ENCODE measurements at places on chromosomes 12 and 14. TPM values are rescaled to one million over a fixed set of nuclear protein-coding genes. Genes with fewer than 3 reads are reported as not detected.
A peak's percentile ranks its signal among the peaks of the same experiment; 100 is the strongest.

DNA sequence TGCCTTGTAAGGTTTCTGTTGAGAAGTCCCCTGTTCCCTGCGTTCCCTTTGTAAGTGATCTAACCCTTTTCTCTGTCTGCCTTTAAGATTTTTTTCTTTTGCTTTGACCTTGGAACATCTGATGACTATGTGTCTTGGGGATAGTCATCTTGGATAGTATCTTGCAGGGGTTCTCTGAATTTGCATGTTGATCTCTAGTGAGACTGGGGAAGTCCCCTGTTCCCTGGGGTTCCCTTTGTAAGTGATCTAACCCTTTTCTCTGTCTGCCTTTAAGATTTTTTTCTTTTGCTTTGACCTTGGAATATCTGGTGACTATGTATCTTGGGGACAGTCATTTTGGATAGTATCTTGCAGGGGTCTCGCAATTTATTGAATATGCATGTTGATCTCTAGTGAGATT lies 38.2 kb upstream of the TMX1 start:
- no peak for DNase-seq

The ARF3 gene
- total RNA-seq: 51.9 TPM

- no peak for DNase-seq
These were observed 55.8 kb downstream of the SRRM4 start for GRCh38 chr12:119036878-119037825.

The SLC25A21 gene
- total RNA-seq: 0.29 TPM

DNA sequence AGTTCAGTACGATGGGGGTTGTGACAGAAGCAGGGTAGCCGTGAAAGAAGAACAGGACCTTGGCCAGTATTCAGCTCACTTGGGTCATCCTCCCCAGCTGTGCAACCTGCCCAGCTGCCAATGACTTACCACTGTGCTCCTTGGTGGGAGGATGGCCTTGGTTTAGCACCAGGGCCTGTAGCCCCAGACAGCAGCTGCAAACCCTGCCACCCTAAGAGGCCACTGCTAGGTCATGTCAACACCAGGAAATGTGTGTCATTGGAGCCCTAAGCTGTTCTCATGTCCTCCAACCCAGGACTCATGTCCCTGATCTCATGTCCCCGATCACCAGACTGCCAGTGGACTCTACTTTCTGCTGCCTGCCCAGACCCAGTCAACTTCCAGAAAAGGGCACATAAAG lies 3.0 kb upstream of the CRACR2A start:
- no peak for DNase-seq

The RARG gene
- total RNA-seq: 46.6 TPM

The RDH16 gene
- under 0.01 TPM for total RNA-seq

The CMA1 gene
- total RNA-seq: not detected

GRCh38 chr12:42660968-42661937 lies 71.7 kb upstream of the PRICKLE1 start:
- no peak for DNase-seq

The AQP2 gene
- total RNA-seq: not detected

GRCh38 chr12:131365821-131366260 lies 345.0 kb upstream of the SFSWAP start:
- no peak for DNase-seq

The HOXC6 gene
- 5.6 TPM for total RNA-seq

DNA sequence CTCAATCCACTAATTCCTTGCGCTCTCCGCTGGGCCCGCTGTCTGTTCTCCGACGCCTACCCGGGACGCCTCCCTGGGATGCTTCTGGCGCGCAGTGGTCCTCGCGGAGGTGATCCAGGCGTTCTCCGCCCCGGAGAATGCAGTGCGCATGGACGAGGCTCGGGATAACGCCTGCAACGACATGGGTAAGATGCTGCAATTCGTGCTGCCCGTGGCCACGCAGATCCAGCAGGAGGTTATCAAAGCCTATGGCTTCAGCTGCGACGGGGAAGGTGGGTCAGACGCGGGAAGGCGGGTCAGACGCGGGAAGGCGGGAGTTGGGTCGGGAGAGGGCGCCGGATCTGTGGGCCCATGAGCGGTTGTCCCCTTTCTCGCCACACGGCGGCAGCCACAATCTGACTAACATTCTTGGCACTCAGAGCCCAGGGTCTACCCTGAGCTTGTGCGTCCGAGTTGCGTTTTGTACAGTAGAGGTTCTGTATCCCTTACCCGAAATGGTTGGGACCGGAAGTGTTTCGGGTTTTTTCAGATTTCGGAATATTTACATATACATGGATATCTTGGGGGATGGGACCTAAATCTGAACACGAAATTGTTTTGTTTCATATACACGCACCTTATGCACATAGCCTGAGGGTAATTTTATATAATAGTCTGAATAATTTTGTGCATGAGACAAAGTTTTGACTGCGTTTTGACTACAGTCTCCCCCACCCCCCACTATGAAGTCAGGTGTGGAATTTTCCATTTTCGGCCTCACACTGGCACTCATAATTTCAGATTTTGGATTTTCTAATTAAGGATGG lies 762 bp downstream of the C12orf57 start:
- peak; percentile 98 for DNase-seq

- no peak for DNase-seq
These were observed 610 bp upstream of the NUDT14 start for GRCh38 chr14:105181549-105182295.

The NRXN3 gene
- 1.8 TPM for total RNA-seq

The PLD4 gene
- not detected for total RNA-seq

The BICD1 gene
- total RNA-seq: 17.7 TPM

DNA sequence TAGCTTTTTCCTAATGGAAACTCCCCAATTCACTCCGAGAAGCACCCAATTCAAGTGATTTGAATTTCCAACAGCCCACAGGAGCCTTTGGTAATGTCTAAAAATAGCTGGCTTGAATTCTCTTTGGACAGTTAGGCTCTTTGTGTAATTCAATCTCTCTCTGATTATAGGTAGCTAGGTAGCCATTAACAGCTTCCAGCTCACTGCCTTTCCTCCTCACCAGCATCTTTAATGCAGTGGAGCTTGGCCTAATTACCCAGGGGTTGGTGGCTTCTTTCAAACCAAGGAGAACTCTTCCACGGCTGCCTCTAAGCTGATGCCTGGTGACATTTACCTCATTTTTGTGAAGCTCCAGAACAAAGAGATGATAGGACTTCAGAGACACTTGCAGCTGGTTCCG lies 86.4 kb downstream of the WSCD2 start:
- no peak for DNase-seq

DNA sequence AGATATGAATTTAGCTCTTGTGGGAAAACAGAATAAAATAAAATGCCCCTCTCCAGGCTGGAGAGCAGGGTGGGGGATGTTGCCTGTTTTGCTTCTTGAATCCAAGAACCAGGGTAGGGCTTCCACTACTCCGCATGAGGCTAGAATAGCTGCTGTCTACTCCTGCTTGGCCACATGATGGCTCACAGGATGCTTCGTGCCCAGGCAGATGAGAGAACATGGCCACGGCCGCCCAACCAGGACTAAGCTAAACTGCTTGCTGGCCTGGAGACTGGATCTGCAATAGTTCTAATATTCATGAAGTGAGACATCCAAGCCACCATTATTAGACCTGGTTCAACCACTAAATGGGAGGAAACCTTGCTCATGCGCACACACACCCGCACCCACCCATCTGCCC lies 122.2 kb upstream of the METAP2 start:
- DNase-seq: peak; percentile 73

GRCh38 chr12:115335048-115335447 lies 651.1 kb upstream of the TBX3 start:
- no peak for DNase-seq

DNA sequence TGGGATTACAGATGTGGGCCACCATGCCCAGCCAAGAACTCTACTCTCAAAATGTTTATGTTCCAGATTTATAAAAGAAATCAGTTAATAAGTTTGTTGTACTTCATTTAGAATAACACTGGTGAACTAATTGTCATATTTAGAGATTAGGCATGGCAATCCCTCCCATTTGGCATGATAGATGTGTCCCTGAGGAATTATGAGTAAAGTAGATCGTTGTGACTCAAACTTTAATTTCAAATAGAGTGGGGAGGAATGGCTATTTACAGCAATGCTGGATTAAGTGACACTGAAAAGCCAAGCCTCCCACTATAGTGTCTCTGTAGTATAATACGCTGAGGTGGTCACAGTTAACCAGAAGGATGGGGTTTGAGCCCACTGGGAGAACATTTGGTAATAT lies 39.3 kb upstream of the RTRAF start:
- DNase-seq: peak; percentile 58

The HCAR3 gene
- total RNA-seq: not detected

- DNase-seq: no peak
These were observed 1290.1 kb downstream of the AACS start for GRCh38 chr12:126355346-126355745.

The SLC6A15 gene
- total RNA-seq: under 0.01 TPM

The IL22 gene
- not detected for total RNA-seq

- no peak for DNase-seq
These were observed 108.9 kb downstream of the TRAFD1 start for GRCh38 chr12:112234303-112234702.

DNA sequence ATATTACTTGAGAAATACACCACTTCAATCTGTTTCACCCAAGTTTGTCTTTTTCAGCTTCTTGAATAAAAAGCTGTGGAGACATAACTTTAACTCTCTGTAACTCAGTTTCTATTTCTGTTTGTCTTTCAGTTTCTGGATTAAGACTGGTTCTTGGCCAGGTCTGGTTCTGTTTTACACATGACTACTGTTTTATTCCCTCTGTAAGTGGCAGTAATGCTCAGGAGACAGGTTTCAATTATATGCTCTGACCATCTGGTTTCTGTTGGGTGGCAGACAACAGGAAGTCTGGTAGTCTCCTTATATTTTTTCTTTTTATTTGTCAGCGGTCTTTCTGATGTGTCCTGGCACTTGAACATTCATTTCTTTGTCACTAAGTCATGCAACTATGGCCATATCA lies 102.9 kb downstream of the RPS29 start:
- DNase-seq: no peak

The MYF6 gene
- not detected for total RNA-seq

DNA sequence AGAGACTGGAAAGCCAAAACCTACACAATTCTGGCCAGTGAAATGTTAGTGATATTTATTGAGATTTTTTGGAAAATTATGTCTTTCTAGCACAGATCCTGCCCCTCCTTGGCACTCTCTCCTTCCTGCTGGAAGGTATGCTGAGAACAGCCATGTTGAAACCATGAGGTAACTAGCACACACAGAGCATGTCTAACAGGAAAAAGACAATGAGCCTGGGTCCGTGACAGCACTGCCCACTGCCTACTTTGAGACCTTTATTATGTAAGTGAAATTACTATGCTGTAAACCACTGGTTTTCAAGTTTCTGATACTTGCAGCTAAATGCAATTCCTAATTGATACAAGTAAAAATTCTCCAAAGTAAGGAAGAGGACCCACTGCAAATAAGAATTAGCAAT lies 81.6 kb upstream of the SINHCAF start:
- DNase-seq: no peak

GRCh38 chr14:69107407-69108003 lies 45.4 kb downstream of the DCAF5 start:
- no peak for DNase-seq

DNA sequence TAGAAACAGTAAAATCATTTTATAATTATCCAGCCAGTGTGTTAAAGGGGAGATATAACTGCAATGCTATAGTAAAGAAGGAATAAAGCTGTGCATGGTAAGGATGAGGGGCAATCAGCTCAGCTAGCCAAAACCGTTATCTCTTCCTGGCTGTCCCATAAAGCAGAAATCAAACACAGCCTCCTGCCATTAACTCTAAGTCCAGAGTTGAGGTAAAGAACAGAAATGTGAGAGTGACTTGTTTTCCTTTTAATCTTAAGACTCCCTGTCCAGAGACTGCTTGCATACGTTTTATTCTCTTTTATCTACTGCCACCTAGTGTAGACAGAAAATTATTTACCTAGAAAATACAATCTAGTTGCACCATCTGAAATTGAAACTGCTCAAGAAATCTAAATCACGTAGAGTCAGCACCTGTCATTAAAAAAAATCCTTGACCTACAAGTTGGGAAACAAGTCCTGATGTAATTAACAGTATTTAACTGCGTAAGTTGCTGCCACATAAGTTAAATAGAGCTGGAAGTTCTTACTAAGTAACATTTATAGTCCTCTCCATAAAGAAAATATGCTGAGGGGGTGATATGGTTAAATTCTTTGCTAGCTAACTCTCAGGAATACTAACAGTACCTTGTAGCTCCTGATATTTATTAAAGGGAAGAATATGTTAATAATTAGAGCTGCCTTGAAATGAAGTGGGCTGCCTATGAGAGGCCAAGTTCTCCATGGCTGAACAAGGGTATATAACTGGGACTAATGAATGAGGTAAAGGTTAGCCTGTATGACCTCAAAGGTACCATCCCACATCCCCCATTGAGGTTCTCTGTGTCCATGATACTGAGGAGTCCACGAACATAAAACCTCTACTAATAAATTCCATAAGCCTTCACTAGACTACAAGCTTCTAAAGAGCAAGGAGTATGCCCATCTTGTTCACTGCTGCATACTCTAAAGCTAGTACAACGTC lies 62.7 kb downstream of the GALNT4 start:
- peak; percentile 81 for DNase-seq

The LTBR gene
- total RNA-seq: 110 TPM

Data from osteoblast (primary cell).